ENCODE measurements at places on chromosomes 13 and 19.

DNA sequence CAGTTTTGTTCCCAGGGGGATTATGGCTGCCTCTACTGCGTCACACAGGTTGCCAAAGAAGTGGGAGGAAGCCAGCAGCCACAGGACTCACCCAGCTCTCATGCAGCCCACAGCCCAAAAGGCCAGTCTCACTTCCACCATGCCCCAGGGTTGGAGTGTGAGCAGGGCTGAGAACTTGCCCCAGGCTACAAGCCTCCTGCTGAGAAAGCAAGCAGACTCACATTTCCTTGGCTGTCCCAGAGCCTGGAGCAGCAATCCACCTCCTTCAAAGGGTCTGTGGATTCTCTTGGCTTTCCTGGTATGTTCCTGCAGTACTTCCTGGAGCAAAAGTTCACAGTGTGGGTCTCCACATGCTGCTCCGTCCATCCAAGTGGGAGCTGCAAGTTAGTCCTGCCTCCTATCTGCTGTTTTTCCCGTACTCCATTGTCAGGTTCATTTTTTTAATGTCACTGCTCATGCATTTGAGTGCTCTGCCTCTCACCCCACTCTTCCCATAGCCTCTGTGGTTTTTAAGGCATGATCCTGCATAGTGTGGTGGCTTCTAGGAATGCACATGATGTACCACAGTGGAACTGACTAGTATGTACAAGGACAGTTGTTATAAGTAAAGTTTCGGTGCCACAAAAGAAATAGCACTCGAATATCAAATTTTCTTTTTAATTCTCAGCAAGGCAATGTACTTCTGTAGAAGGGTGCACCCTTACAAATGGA, 56.2 kb upstream of the ARHGEF7 start:
- no peak for DNase-seq

DNA sequence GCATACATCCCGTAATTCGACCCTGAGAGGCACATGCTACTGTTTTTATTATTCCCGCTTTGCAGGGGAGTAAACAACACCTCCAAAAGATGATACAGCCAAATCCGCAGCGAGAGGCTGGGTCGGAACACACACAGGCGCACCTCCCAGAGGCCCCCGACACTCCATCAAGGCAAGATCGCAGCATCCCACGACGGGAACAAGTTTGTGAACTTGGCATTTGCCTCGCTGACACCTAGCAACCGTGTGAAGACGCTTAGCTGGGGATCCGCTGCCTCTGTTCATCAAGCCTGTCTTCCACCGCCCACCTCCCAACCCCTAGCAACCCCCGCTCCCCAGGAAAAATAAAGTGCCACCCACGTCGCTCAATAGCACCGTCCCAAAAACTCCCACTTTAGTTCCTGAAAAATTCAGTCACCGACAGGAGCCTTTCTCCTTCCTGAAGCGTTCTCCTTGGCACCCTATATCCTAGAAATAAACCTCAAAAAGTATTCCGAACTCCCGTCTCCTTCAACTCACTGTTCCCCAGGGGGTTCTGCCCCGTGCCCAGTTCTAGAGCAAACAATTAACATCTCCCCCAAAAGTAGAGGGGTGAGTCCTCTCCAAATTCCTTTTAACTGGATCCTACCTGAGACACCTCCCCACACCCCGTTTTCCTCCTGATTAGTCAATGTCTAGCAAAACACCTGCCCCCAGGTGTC, 1.7 kb downstream of the GNG7 start:
- DNase-seq: no peak

- DNase-seq: no peak
Observed at GRCh38 chr13:88866195-88866594, 1195.0 kb downstream of the SLITRK5 start.

GRCh38 chr13:34758628-34759027, 183.4 kb upstream of the NBEA start:
- DNase-seq: no peak

- no peak for DNase-seq
Observed at GRCh38 chr13:101417043-101417406, 717 bp upstream of the NALCN start.

GRCh38 chr19:29535214-29535831, 9.5 kb downstream of the VSTM2B start:
- DNase-seq: no peak

DNA sequence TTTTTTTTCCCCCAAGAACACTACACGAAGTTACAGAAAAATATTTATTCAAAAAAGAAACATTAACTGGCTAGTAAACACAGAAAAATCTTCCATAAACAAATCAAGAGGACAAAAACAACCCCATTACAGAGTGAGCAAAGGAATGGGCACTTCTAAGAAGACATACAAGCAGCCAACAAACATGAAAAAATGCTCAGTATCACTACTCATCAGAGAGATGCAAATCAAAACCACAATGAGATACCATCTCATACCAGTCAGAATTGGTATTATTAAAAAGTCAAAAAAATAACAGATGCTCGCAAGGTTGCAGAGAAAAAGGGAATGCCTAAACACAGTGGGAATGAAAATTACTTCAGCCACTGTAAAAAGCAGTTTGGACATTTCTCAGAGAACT, 131.7 kb downstream of the UGGT2 start:
- no peak for DNase-seq

DNA sequence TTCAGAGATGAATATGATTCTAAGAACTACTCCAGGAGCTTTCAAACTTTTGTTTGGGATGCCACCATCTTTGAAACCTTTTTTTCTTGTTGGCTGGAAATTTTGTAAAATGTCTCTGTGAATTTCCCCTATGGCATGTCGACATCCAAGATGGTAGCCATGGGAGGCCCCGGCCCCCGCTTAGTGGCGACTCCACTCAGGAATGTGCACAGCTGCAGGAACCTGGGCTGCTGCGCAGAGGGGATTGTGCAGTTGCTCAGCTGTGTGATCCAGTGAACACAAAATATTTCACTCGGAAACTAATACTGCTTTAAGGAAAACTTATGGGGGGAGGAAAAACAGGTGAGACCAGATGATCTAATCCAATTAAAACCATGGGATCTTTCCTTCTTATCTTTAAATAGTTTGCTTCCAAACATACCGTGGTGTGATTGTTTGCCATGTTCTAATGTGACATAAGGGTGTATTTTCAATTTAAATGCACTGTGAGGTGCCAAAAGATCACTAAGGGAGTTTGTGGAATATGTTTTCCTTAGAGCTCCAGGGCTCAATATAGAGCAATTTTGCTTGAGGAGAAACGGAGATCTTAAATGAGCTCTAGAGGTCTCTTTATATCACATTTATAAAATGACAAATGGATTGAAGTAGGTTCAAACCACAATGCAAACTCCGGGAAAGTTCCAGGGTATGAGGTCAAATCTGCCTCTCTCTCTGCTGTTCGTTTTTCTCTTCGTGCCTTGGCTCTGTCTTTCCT, 497.7 kb downstream of the FGF9 start:
- no peak for DNase-seq

DNA sequence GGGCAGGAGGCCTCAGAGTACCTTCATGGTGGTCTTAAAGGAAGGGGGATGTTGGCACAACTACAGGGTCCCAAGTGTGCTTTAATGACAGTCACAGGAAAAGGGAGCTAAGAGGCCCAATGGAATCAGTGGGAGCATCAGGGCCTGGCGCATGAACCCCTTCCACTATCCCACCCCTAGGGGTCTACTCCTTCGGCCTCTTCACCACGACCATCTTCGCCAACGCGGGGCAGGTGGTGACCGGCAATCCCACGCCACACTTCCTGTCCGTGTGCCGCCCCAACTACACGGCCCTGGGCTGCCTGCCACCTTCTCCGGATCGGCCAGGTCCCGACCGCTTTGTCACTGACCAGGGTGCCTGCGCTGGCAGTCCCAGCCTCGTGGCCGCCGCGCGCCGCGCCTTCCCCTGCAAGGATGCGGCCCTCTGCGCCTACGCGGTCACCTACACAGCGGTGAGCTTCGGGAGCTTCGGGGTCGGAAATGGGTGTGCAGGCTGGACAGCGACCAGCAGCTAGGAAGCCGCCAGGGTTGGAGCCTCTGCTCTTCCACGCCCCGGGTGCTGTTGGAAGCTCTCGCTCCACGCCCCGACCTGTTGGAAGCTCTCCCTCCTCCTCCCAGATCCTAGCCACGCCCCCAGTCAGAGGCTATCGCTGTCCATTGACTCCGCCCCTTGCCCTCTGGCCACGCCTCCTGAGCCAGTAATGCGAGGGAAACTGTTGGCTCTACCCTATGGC, 6.0 kb downstream of the PLPPR2 start:
- no peak for DNase-seq

Measured in SHP77 (cell line).